ENCODE measurements at places on chromosomes 2 and 18.

GRCh38 chr2:53268086-53268485, 499.5 kb upstream of the CHAC2 start:
- DNase-seq, result no peak

GRCh38 chr18:69957747-69958146, 10.1 kb upstream of the CD226 start:
- no peak for DNase-seq

DNA sequence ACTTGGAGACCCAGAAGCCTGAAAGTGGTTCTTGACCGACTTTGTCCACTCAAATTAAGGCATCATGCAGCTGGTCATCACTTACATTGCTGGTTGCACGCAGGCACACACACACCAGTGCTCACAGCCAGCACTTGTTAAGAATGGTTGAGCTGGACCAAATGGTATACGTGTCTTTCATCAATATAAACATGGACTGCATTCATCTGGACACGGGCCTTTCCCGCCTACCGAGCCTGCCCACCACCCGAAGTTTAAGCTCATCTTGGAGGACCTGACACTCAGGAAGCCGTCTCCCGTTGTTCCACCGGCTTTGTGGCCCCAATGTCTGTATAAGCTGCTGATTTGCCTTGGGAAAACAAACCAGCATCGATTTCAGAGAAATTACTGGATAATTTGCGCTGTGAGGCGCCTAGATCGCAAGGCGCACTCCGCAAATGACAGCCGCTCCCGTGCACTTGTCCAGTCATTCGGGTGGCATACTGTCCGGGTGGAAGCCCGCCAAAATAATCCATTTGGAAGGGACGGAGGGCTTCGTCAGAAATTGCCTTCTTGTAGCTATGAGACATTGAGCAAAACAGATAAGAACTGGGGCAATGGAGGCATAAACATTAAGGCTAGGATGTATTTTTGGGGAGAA, 40.1 kb upstream of the AKAIN1 start:
- peak; percentile 29 for DNase-seq

DNA sequence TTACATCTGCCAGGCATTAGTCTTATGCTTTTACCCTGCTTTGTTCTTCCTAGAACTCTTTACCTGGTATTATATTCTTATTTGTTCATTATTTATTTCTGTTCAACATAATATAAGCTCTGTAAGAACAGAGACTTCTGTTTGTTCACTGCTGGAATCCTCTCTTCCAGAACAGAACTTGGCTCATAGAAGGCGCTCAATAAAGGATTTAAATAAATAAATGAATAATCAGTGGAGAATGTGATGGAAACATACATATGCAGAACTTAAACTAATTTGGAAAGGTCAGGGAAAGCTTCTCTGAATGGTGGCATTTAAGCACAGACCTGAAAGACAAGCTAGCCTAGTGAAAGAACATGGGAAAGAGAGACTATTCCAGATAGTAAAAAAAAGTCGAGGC, 24.3 kb downstream of the NCKAP1 start:
- no peak for DNase-seq

- DNase-seq, result no peak
Measured at GRCh38 chr2:66560683-66561082, 125.8 kb downstream of the MEIS1 start.

DNA sequence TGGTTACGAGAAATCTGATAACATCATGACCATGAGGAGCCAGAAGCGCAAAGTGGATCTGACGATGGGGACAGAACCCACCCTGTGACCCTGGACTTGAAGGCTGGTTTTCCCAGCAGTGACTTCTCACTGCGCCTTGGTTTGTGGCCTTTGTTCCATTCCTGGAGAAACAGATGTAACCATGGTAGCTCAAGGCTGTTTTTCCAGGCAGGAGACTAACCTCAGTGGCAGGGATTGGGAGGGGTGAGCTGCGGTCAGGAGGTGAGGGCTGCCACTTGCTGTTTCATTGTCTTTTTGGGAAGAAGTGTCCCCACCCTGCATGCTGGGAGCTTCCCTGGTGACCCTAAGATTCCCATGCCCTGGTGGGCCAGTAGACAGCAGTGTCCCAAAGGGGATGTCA, 116.4 kb upstream of the SMAD2 start:
- no peak for DNase-seq

DNA sequence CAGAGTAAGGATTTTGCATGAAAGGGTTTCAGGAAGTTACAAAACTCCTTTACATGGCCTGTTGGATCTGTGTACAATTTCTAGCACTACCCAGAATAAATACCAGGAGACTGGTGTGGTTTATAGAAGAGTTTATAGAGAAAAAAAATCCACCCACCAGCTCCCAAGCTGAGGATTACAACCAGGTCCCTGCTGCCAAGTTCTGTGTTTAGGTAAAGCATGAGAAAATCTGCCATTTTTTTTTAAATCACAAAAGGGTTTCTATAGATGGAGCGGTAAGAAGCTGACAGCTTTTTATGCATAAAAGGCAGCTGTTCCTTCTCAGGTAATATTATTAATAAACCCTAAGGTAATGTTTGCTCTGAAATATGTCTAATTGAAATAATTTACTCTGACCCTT, 545.4 kb upstream of the ZEB2 start:
- no peak for DNase-seq

GRCh38 chr18:49021433-49022129, 70.8 kb upstream of the SMAD7 start:
- DNase-seq, result peak; percentile 75
